ENCODE measurements at places on chromosomes 16 and 17. TPM values are rescaled to one million over a fixed set of nuclear protein-coding genes. Genes with fewer than 3 reads are reported as not detected.

GRCh38 chr16:3113765-3114479, 1.5 kb downstream of the ZNF205 start:
- no peak for DNase-seq

DNA sequence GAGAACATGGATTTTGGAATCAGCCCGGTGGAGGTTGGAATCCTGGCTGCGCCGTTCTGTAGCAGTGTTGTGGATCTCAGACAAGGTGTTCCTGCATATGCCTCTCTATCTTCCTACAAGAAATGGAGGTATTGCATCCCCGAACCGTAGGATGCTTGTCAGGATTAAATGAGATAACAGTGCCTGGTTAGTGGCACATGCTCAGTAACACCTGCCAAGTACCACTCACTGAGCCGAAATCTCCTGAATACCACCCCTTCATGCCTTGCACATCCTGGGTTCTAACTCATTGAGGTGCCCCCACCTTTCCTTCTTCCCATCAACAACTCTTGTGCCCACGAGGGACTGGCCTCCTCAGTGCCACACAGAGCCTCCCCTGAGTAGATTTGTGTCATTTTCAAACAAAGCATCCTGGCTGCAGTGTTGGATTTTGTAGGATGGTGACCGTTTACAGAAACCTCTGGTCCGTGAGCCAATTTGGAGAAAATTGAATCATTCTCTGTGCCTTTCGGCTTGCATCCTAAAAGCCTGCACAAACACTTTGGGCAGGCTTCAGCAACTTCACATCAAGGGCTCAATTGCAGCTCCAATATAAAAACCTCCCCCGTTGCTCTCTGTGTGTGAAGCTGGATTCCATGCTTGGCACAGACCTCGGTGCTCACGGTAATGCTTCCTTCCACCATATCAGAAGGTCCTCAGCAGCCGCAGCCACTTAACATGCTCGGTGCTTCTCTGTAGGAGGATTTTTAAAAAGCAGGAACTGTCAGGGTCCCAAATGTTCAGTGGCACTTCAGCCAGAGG, 84.2 kb downstream of the WWOX start:
- peak; percentile 41 for DNase-seq

- no peak for DNase-seq
Measured at GRCh38 chr17:2802574-2802973, 6.3 kb downstream of the RAP1GAP2 start.

GRCh38 chr17:29807520-29808361, 122.3 kb downstream of the SSH2 start:
- peak; percentile 57 for DNase-seq

DNA sequence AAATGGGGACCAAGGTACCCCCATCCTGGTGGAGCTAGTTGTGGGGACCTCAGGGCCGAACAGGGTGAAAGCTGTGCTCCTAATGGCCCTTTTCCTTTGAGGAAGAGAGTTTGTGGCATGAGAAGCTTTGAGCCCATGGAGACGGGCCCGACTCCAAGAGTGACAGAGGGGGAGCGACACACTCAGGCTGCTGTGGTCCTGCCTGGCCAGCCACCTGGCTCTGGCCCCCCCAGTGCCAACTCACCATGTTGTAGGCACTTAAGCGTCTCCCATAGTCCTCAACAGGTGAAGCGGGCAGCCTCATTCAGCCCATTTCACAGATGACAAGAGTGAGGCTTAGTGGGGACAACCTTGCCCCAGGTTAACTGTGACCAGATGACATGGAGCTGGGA, 1.6 kb downstream of the IL21R start:
- DNase-seq = no peak

DNA sequence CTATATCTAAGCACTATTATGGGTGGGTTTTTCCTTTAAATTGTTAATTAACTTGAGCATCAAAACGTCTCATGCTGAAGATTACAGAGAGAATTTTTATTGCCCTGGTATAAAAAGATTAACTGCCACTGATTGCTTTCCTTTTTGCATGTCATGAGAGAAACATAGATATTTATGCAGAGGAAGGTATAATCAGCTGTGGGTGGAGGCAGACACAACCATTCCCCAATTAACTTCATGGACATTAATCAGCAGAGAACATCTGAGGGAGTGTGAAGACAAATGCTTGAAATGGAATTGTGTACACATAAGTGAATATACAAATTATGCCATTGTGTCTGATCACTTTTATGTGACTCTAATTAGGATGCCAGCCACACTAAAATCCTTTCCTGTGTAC, 115.2 kb upstream of the CPHXL start:
- no peak for DNase-seq

- DNase-seq = no peak
Measured at GRCh38 chr16:980595-980854, 1.0 kb upstream of the SOX8 start.

GRCh38 chr16:83023640-83024039, 396.9 kb downstream of the CDH13 start:
- no peak for DNase-seq

- DNase-seq = no peak
Measured at GRCh38 chr16:75116081-75116910, at the start of gene LDHD. TSS of gene LDHD (minus strand) at chr16:75116780. CDS start at chr16:75116720, 60 bp downstream.

DNA sequence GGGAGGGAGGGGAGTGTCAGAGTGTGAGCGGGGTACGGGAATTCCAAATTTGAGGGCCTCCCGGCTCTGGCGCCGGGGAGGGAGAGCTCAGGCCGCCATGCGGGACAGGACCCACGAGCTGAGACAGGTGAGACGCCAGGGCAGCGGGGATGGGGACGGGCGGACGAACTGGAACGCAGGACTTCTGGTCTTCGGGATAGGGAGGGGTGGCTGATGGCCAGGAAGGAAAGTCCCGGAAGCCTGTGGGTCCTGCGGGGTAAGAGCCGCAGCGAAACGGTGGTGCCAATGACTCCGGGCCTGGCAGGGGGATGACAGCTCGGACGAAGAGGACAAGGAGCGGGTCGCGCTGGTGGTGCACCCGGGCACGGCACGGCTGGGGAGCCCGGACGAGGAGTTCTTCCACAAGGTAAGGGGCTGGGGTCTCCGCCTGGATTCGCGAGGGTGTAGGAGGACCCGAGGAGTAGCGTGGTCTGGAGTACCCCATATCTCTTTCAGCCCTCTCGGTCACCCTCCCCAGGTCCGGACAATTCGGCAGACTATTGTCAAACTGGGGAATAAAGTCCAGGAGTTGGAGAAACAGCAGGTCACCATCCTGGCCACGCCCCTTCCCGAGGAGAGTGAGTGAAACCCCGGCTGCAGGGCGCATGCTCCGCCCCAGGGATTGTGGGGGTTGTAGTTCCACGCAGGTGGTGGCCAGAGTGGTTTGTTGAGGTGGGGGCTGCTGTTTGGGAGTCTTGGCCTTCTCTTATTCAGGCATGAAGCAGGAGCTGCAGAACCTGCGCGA, 543 bp downstream of the STX4 start:
- peak; percentile 82 for DNase-seq

- no peak for DNase-seq
Measured at GRCh38 chr17:8273884-8274444, 14.5 kb upstream of the RANGRF start.

DNA sequence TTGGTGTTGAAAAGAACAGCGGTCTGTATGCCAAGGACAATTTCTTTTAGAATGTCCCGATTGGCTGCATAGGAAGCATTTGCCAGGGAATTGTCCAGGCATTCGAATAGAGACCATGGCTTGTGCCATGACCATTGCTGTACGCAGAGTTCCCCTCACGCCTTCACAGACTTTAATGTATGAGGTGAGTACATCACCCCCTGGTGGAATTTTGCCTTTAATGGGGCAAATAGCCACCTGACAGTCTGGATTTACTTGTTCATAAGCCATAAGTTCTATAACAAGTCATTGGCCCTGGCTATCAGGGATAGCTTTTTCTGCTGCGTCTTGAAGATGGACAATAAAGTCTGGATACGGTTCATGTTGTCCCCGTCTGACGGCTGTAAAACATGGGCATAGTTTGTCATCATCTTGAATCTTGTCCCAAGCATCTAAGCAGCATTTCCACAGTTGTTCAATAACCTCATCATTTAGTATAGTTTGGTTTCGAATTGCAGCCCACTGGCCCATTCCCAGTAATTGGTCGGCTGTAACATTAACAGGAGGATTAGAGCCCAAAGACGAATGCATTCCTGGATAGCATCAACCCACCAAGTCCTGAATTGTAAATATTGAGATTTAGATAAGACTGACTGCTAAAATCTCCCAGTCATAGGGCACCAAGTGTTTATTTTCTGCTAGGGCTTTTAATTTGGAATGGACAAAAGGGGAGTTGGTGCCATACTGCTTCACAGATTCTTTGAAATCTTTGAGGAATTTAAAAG, 67.7 kb upstream of the ARL4D start:
- no peak for DNase-seq

- DNase-seq = no peak
Measured at GRCh38 chr16:27225536-27226360, 22.4 kb downstream of the KDM8 start.

GRCh38 chr16:70157477-70158260, 15.9 kb upstream of the CLEC18C start:
- no peak for DNase-seq

DNA sequence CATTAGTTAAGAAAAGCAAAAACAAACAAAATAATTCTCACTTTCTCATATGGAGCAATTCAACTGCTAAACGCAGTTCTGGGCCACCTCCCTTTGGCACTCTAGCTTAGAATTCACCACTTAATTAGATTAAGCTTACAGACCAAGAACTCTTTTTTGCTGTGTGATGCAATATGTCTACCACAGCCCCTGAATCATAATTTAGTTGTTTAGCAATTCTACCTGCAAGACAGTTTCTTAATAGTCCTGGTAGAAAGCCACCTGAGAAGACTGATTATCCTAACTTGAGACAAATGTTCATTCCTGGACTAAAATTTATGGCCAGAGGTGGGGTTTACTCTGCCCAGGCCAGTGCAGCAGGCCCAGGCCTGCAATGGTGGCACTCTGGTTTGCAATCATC, 205.9 kb downstream of the HS3ST3A1 start:
- DNase-seq = no peak

DNA sequence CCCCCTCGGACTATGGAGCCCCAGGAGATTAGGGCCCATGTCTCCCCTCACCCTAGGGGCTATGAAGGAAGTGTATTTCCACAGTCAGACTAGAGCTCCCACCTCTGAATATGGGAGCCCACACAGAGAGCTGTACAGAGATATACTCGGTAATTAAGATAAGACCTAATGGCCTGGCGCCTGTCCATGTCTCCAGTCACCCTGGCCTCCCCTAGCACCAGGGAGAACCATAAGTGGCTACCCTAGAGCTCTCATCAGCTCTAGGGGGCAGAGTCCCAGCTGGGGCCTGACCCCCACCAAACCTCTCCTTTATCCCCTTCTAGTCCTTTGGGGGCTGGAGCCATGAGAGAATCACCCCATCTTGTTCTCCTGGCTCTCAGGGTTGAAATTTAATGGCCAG, 2.4 kb downstream of the TMEM101 start:
- no peak for DNase-seq

DNA sequence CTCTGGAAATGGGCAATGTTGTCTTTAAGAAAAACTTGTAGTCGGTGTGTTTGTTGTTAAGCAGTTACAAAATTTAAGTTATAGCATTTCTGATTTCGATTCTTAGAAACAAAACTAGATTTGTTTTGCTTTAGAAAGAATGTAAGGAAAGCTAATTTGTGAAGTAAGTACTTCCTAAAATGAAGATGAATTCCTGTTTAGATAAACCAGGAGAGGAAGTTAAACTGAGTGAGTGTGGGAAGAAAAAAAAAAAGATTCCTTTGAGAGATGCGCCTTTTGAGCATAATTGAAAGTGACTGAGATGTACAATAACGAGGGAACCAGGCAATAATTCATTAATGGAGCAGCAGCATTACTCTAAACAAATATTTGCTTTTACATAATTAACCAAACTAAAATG, 52.4 kb upstream of the ALOX12 start:
- DNase-seq = no peak

DNA sequence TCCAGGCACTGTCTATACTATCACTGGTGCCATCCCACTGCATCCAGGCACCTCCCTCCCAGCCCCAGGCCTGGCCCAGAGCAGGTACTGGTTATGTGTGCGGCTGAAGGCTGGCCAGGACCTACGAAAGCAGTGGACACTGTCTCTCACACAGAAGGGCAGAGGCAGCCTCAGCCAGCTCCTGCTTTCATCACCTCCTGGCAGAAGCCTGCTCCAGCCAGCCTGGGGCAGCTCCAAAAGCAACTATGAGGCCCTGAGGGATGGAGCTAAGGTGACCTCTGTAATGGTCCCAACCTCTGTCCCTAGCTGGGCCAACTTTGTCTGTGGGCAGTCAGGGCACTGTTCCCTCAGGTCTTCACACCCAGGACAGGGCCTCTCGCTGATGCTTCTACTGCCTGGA, 18.8 kb downstream of the HSD11B2 start:
- no peak for DNase-seq

- DNase-seq = no peak
Measured at GRCh38 chr16:74232806-74233465, 63.7 kb upstream of the PSMD7 start.

- DNase-seq = no peak
Measured at GRCh38 chr16:48831076-48831722, 221.2 kb upstream of the N4BP1 start.

- DNase-seq = no peak
Measured at GRCh38 chr16:48901712-48902374, 291.9 kb upstream of the N4BP1 start.

- no peak for DNase-seq
Measured at GRCh38 chr16:53105565-53105964, 50.8 kb downstream of the CHD9 start.

DNA sequence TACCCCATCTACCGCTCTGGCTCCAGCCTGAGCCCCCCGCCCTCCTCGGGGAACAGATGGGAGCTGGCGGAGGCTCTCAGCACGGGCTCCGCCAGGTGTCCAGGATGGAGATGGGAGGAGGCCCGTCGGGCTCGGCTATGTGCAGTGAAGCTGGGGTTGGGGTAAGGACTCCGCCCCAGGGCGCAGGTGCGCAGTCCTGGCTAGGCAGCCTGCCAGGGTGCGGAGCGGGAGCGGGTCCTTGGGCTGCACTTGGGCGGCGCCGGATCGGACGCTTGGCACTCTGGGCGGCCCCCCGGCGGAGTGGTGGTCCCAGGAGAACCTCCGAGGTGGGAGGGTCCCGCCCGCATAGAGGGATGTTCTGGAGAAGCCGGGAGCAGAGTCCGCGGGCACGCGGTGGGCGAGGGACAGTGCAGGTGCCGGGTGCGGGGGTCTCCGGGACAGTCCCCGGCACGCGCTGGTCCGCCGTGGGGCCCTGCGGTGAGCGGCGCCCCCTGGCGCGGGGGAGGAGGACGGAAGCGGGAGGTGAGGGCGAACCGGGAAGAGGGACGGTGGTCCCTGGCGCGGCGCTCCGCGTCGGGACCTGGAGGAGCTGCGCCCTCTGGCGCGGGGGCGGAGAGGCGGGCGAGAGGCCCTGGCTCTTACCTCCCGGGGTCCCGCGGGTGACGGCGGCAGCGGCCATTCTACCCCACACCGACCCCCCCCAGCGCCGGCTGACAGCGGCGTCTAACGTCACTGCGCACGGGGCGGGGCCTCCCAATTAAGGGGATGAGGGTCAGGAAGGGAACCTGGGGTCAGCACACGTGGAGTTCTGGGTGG, at the start of gene CAMTA2:
TSS of gene CAMTA2 (minus strand) at position 725 of the 816 bp plus-strand sequence. CDS start 1,453 bp downstream, outside the sequence.
- DNase-seq = peak; percentile 34

- no peak for DNase-seq
Measured at GRCh38 chr16:11306997-11307638, 26.0 kb upstream of the PRM1 start.

Gene PLK1
- 65.5 TPM for total RNA-seq

Gene TEKT1
- not detected for total RNA-seq

Gene MPP3
- 4.3 TPM for total RNA-seq

Gene SDF2
- 82.9 TPM for total RNA-seq

Gene KCTD5
- 49.7 TPM for total RNA-seq

Gene NAGS
- total RNA-seq = 1.0 TPM

Gene STX1B
- total RNA-seq = not detected

Gene PRSS8
- 0.04 TPM for total RNA-seq

Gene SLFN13
- total RNA-seq = 0.25 TPM

Gene ATP6V0C
- total RNA-seq = 40.5 TPM

Gene CLEC19A
- total RNA-seq = 0.68 TPM

Gene GSE1
- total RNA-seq = 11.9 TPM

All from H4 (cell line).